ENCODE measurements at places on chromosomes 16 and 17. TPM values are rescaled to one million over a fixed set of nuclear protein-coding genes. Genes with fewer than 3 reads are reported as not detected.
A peak's percentile ranks its signal among the peaks of the same experiment; 100 is the strongest.

HBM gene
- not detected for total RNA-seq

ARSG gene
- 10.9 TPM for total RNA-seq

MEOX1 gene
- 0.34 TPM for total RNA-seq

DNA sequence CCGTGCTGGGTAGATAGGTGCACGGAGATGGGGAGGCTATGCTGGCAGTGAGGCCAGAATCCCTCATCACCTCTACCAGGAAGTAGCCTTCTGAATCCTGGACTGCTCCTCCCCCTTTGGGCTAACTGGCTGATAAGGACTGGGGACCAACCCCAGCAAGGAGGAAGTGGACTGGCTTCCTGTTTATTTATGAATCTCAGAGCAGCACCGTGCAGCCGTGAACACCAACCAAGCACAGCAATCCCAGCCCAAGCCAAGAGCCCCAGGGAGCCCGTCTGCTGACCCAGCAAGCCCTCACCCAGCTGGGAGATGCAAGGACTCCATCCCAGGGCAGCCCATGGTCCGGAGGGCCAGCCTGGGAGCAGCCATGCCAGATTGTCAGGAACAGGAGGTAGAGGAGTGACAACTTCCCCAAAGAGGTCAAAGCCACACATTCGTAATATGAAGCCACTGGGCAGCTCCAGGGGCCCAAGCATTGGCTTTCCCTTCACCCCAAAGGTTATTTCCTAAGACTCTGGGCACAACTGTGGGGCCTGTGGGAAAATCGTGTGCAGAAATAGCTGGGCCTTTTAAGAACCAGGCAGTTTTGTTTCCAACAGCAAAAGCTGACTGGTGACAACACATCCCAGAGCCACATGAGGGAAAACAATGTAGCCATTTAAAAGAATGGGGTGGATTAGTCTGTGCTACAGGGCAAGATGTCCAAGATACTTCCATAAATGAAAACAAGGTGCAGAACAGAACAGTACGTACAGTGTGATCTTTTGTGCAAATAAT lies 23.9 kb downstream of the PHB1 start:
- no peak for DNase-seq

- no peak for DNase-seq
These were observed 73.4 kb downstream of the HELZ start for GRCh38 chr17:67171560-67171959.

DNA sequence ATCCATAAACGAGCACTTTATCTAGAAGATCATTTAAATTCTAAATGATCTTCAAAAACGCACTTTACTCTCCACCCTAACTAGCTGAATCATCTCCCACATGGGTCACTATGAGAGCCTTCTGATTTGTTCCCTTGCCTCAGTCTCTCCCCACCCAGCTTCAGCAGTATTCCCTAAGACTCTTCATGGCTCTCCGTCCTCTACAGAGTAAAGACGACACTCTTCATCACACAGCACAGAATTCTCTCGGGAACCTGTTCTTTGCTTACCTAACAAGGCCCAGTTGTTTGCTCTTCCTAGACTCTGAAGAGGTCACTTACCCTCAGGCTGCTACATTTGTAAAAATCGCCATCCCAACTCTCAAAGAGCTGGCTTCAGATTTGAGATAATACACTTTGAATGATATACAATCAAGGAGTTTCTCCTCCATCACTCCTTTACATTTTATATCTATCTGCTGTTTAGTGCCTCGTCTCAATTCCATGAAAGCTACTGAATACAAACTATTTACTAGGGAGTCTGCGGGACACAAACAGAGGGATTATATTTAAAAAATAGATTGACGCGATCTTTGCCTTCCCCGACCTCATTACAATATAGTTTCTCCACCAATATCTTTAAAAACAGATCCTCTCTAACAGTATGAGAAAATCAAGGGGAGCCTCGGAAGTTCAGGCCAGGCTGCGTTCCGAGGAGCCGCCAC lies 511 bp upstream of the LIG3 start:
- no peak for DNase-seq

DNA sequence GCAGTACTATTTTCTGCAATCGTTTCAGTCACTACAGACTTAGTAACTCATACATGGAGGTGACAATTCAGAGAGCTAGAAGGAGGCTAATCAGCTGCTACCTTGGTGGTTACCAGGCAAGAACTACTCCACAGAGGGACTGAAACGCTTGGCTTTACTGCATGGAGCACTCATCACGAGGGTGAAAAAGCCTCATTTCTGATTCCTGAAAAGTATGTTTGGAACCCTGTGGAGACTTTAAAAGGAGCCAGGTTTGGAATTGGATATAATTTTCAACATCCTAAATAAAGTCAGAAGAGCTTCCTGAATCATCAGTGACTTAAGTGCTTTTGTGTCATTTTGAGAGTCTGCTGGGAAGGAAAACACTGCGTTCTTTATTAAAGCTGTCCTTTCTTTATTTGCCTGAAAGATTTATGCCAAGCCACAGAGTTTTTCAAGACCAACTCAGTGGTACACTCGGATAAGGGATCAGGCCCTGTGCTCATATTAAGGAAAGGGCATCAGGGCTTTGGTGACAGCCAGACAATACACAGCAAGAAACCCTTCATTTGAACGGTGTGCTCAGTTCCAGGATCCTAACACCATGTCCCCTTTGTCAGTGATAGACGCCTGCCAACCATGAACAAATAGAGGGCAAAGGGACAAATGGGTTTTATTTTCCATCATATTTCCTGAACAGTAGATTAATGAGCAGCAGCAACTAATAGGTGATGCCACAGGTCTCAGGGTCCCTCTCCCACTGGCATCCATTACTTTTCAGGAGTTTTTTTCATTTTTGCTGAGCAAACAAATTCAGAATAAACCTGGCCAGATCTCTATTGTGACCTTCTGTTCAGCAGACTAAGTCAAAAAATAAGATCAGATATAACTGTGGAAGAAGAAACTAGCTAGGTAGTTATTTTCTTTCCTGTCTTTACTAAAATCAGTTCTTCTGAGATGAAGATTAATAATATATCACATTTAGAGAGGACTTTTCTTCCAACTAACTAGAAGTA lies 80.5 kb upstream of the CLEC18B start:
- no peak for DNase-seq

GRCh38 chr17:80649672-80650330 lies 105.2 kb downstream of the RPTOR start:
- DNase-seq = peak; percentile 92

DNA sequence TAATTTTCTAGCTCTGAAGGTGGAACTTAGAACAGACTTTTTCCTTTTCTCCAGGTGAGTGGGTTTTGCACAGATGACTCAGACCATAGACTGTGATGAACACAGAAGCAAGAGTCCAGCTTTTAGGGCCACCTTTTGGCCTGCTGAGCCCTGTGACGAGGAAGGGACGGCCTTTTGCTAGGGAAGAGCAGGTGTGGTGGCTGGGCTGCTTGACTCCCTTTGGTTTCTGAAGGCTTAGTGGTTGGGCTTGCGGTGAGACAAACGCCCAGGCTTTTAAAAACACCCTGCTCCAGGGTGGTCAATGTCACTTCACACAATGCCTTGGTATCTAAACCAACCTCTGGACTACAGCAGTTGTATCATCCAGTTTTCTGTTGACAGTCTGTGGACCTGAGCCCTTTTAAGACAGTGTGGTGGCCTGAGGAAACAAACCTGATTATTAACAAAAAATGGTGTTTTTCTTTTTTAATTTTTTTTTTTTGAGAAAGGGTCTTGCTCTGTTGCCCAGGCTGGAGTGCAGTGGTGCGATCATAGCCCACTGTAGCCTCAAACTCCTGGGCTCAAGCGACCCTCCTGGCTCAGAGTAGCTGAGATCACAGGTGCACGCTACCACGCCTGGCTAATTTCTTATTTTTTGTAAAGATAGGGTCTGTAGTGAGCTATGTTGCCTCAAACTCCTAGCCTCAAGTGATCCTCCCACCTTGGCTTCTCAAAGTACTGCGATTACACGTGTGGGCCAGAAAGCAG lies 134.0 kb downstream of the SNX29 start:
- no peak for DNase-seq

GRCh38 chr17:42135664-42136653 lies 13.4 kb downstream of the HSPB9 start:
- DNase-seq = no peak

DNA sequence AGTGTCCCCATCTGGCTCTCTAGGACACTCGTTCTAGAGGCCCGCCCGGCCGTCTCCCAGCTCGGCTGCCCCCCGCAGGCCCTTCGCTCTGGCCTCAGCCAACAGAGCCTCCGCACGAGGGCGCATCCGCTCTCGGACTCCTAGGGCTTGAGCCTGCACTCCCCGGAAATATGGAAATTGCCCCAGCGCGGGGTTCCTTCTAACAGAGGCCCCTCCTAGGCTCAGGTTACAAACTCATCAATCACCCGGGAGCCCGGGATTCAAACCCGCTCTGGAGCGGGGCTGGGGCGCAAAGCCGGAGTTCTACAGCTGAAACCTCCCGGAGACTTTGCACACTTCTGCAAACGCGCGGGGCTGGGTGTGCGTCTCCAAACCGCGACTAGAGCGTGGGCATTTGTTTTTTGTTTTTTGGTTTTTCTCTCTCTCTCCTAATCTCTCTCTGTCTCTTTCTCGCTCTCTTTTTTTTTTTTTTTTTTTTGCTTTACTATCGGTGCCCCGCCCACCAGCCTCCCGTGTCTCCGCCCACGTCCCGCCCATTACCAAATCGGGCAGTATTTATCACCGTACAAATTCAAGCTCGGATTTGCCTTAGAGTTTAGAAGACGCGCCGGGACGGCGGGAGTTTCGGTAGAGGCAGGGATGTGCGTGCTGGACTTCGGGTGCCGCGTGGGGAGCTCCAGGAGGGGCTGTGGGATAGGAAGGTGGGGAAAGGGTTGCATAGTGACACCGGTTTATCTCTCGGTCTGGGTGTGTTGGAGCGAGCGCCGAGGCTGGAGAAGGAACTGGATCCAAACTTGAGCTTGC lies 2.4 kb upstream of the FOXL1 start:
- DNase-seq = peak; percentile 76

GRCh38 chr16:69566240-69566980 lies 644 bp downstream of the NFAT5 start:
- peak; percentile 68 for DNase-seq

- DNase-seq = no peak
These were observed 17.7 kb downstream of the ANKRD11 start for GRCh38 chr16:89472711-89473075.

Data from activated CD4-positive, alpha-beta T cell treated with anti-CD3 and anti-CD28 coated beads for 36 hours (primary cell).